ENCODE measurements at places on chromosomes 3 and 15.

DNA sequence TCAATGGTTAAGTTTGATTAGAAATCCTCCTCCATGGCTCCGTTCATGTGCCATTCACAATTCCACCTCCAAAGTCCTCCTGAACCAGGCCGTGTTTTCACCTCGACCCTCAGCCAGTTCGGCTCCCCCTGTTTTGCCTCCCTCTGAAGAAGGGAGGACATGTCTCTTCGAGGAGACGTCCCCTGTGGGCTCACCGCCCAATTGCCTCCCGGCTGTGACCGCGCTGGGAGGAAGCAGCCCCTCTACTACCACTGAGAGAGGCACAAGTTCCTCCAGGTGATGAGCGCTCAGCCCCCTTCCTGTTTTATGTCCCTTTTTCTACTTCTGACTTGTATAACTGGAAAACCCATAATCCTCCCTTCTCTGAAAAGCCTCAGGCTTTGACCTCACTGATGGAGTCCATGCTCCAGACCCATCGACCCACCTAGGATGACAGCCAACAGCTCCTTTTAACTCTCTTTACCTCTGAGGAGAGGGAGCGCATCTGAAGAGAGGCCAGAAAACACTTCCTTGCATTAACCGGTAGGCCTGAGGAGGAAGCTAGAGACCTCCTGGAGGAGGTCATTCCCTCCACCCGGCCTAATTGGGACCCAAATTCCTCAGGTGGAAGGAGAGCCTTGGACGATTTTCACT is 4.7 kb downstream of the DET1 start:
- H3K4me3 ChIP-seq: no peak overlapping the region
- no peaks in the 10 kb centered on the region for H3K4me1 ChIP-seq
- no peak for DNase-seq
- H3K36me3 ChIP-seq: peaks cover 15% of the 10 kb centered on the region
- H3K27ac ChIP-seq: no peak overlapping the region
- H3K27me3 ChIP-seq: no peaks in the 10 kb centered on the region

GRCh38 chr3:32551087-32551486 is 19.6 kb downstream of the DYNC1LI1 start:
- H3K4me3 ChIP-seq: no peak overlapping the region
- no peaks in the 10 kb centered on the region for H3K27me3 ChIP-seq
- H3K4me1 ChIP-seq: no peaks in the 10 kb centered on the region
- peaks cover 9% of the 10 kb centered on the region for H3K36me3 ChIP-seq
- no peak overlapping the region for H3K27ac ChIP-seq
- DNase-seq: no peak

GRCh38 chr3:187642861-187643260 is 27.3 kb downstream of the SST start:
- no peak for DNase-seq
- no peak overlapping the region for H3K27ac ChIP-seq
- H3K36me3 ChIP-seq: no peaks in the 10 kb centered on the region
- H3K4me3 ChIP-seq: no peak overlapping the region

- H3K36me3 ChIP-seq: no peaks in the 10 kb centered on the region
- peaks cover 11% of the 10 kb centered on the region for H3K27me3 ChIP-seq
- H3K4me3 ChIP-seq: no peak overlapping the region
- DNase-seq: no peak
- H3K27ac ChIP-seq: no peak overlapping the region
- no peaks in the 10 kb centered on the region for H3K4me1 ChIP-seq
Measured at GRCh38 chr3:127095774-127096173, 97.2 kb upstream of the PRR23E start.

DNA sequence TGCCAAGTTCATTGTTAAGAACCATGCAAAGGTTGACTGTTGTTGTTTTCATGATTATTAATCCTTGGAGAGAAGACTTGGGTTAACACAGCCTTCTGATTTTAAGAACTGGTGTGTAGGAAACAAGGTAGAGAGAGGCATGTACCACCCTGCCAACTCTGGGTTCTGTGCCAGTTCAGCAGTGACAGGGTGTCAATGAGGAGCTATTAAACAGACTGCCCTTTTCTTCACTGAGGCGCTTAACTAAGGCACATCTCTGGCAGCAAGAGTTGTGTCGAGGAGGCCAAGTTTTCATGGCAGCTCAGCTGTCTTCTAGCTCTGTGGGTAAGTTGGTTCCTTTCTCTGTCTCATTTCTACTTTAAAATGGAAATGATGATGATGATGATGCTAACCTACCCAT is 117.6 kb downstream of the FEZF2 start:
- no peak overlapping the region for H3K4me3 ChIP-seq
- H3K27ac ChIP-seq: no peak overlapping the region
- H3K4me1 ChIP-seq: peaks cover 1% of the 10 kb centered on the region
- peaks cover 10% of the 10 kb centered on the region for H3K36me3 ChIP-seq

- H3K27ac ChIP-seq: no peak overlapping the region
- no peaks in the 10 kb centered on the region for H3K4me1 ChIP-seq
- no peak for DNase-seq
- no peaks in the 10 kb centered on the region for H3K27me3 ChIP-seq
Measured at GRCh38 chr3:67433109-67433508, 221.3 kb downstream of the SUCLG2 start.

GRCh38 chr15:41493902-41494189 is 172 bp downstream of the ITPKA start:
- H3K27ac ChIP-seq: no peak overlapping the region
- no peaks in the 10 kb centered on the region for H3K36me3 ChIP-seq
- H3K4me1 ChIP-seq: peaks cover 9% of the 10 kb centered on the region
- DNase-seq: no peak
- H3K27me3 ChIP-seq: peaks cover 49% of the 10 kb centered on the region

GRCh38 chr3:121430664-121431215 is 115.0 kb downstream of the POLQ start:
- no peaks in the 10 kb centered on the region for H3K27me3 ChIP-seq
- H3K4me3 ChIP-seq: no peak overlapping the region
- no peaks in the 10 kb centered on the region for H3K4me1 ChIP-seq
- H3K36me3 ChIP-seq: peaks cover 10% of the 10 kb centered on the region
- DNase-seq: no peak

GRCh38 chr15:92904722-92905571 is 4.8 kb downstream of the CHD2 start:
- H3K36me3 ChIP-seq: peaks cover 6% of the 10 kb centered on the region
- peak overlapping the region; percentile 79 for H3K4me3 ChIP-seq
- H3K27me3 ChIP-seq: no peaks in the 10 kb centered on the region
- no peak for DNase-seq

DNA sequence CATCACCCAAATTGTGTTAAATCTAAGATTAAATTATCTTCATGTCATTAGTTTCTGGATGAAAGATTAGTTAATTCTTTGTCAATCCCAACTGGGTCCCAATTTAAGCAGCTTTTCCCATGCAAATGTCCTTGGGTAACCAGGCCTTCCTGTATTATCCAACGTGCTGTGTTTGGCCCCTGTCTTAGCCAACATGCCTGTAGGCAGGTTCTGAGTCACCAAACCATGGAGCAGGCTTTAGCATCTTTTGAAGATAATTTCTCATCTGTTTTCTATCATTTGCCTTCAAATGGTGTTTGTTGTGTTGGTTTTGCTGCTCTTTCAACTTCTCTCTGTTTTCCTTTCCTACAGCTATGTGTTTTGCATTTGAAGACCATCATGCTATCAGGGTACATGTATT is 216.2 kb downstream of the ITPR1 start:
- no peaks in the 10 kb centered on the region for H3K36me3 ChIP-seq
- no peaks in the 10 kb centered on the region for H3K27me3 ChIP-seq
- H3K4me3 ChIP-seq: no peak overlapping the region
- H3K27ac ChIP-seq: no peak overlapping the region
- H3K4me1 ChIP-seq: no peaks in the 10 kb centered on the region
- no peak for DNase-seq

DNA sequence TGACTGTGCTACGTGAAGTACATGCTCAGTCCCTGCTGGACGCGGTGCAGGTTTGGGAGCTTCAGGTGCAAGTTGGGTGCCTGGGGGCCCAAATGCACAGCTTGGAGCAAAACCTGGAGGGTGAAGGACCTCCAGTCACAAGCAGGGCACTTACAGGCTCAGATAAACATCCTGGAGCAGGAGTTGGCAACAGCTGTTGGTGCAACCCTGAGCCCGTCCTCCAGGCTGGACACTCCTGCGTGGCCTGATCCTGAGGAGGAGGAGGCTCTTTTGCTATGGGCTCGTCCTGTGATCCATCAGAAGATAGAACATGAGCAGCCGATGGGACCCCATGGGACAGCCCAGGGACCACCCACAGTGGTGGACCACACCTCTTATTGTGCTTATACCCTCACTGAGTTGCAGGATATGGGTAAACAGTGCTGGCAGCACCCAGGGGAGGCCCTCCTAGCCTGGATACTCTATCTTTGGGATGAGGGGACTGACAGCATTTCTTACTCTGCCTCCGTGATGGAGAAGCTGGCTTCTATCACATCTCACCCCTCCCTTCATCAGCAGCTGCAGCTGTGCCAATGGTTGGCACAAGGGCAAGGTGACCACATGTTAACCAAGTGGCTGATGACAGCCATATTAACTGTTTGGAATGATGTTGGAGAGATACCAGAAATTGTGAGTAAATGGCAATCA is 301.6 kb downstream of the ZPLD1 start:
- H3K27me3 ChIP-seq: no peaks in the 10 kb centered on the region
- peak overlapping the region; percentile 20 for H3K4me3 ChIP-seq
- no peaks in the 10 kb centered on the region for H3K36me3 ChIP-seq
- no peak overlapping the region for H3K27ac ChIP-seq
- H3K4me1 ChIP-seq: no peaks in the 10 kb centered on the region

- no peak overlapping the region for H3K27ac ChIP-seq
- no peak for DNase-seq
- H3K4me3 ChIP-seq: no peak overlapping the region
- no peaks in the 10 kb centered on the region for H3K27me3 ChIP-seq
- no peaks in the 10 kb centered on the region for H3K36me3 ChIP-seq
Measured at GRCh38 chr15:56965231-56966013, 47.0 kb downstream of the TCF12 start.

- H3K36me3 ChIP-seq: no peaks in the 10 kb centered on the region
- no peak for DNase-seq
- H3K27me3 ChIP-seq: no peaks in the 10 kb centered on the region
- no peaks in the 10 kb centered on the region for H3K4me1 ChIP-seq
Measured at GRCh38 chr15:87572381-87572910, 684.1 kb downstream of the NTRK3 start.

DNA sequence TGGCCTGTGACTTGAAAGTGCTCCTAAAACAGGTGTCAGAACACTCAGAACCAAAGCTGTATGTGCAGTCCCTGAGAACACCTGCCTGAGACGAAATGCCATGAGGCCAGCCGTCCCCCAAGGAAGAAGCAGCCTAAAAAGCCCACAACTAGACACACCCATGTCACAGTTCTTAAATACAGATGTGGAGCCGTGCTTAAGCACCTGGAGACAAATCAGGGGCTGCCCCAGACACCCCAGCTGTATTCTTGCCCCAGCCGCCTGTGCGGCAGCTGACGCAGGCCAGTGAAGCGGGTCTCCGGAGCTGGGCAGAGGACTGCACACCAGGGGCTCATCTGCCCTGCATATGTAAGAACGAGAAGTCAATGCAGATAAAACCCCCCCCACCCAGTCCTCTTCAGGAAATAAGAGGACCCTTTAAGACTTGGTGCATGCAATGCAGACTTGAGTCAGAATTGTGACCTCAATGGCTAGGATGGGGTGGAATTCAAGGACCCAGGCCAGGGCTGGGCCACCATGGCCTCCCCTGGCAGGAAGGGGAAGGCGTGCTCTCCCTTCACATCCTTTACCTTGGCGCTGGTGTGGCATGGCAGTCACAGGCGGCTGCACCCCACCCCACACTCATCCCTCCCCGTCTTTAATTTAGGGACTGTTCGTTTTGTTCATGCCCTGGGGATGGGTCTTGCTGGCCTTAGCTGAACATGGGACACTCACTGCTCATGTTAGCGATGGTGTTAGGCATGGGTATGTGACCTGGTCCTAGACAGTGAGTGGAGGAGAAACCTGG is 27.7 kb upstream of the PLXNA1 start:
- no peak for DNase-seq
- no peaks in the 10 kb centered on the region for H3K27me3 ChIP-seq
- peaks cover 5% of the 10 kb centered on the region for H3K4me1 ChIP-seq
- H3K36me3 ChIP-seq: no peaks in the 10 kb centered on the region

GRCh38 chr3:94256888-94257813 is 194.3 kb downstream of the NSUN3 start:
- no peak overlapping the region for H3K4me3 ChIP-seq
- H3K36me3 ChIP-seq: no peaks in the 10 kb centered on the region
- no peaks in the 10 kb centered on the region for H3K27me3 ChIP-seq

DNA sequence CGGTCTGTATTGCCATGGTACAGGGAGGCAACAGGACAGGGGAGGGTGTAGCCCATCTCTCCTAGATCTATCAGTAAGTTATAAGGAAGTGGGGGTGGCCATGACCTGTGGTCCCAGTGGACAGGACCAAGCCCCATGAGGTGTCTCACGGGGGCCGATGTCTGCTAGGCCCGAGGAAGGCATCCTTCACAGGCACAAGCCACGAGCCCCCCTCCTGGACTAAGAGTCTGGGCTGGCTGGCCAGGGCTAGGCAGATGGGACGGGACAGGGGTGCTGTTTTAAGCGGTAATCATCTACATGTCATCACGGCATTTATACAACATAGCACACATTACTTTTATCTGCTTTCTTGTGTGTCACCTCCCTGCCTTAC is 2.6 kb upstream of the TBC1D2B start:
- no peak for DNase-seq
- H3K27me3 ChIP-seq: no peaks in the 10 kb centered on the region
- H3K36me3 ChIP-seq: no peaks in the 10 kb centered on the region
- H3K4me3 ChIP-seq: no peak overlapping the region
